Endothelial cell of umbilical vein (primary cell): ENCODE measurements at places on chromosomes 6 and 20. TPM values are rescaled to one million over a fixed set of nuclear protein-coding genes. Genes with fewer than 3 reads are reported as not detected.
A peak's percentile ranks its signal among the peaks of the same experiment; 100 is the strongest.

DNA sequence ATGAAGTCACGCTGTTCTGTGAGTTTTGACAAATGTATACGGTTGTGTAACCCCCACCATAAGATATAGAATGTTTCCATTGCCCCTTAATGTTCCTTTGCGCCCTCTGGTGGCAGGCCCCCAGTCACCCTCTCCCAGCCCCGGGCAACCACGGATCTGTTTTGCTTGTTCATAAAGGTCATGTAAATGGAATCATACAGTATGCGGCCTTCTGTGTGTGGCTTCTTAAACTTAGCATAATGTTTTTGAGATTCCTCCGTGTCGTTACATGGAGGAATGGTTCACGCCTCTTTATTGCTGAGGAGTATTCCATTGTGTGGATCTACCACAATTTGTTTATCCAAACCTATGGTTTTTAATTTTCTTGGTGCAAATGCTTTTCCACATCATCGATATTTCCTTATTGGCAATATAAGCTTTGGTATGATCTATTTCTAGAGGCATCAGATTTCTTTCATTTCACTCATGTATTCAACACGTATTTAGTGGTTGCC is 28.4 kb downstream of the LYRM2 start:
- DNase-seq, result peak; percentile 54

GRCh38 chr6:33694401-33694931 is 17.0 kb downstream of the UQCC2 start:
- DNase-seq, result peak; percentile 84

GRCh38 chr6:151842816-151843215 is 35.3 kb downstream of the ESR1 start:
- no peak for DNase-seq

DNA sequence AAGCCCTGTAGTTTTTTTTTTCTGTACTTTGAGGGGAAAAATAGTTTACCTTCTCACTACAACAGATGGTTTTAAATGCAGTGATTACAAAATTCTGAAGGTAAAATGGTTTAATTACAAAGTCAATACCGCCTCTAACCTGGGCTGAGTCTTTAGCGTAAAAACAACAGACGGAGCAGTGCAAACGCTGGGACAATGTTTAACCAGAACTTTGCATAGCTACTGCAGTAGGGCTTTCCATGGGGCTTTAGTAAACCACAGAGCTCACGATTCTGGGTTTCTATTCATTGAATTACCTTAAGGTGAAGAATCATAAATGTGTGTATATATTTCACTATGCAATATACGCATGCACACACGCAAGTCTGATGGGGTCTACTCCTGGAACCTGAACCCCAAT is 77.9 kb downstream of the RFX6 start:
- no peak for DNase-seq

- no peak for DNase-seq
These were observed 19.5 kb downstream of the NDUFAF4 start for GRCh38 chr6:96878143-96878542.

- no peak for DNase-seq
These were observed 28.0 kb downstream of the CAP2 start for GRCh38 chr6:17421406-17421805.

GRCh38 chr20:3380228-3381070 is 27.0 kb downstream of the DNAAF9 start:
- DNase-seq, result no peak

The GNAS-AS1 gene
- 0.11 TPM in 1 of 2 replicates, not detected in the other for polyA plus RNA-seq

The CLVS2 gene
- not detected in 2 replicates for polyA plus RNA-seq

The CGA gene
- 0.10 TPM in 1 of 2 replicates, not detected in the other for polyA plus RNA-seq

The PSORS1C1 gene
- polyA plus RNA-seq, result 1.1 TPM in 2 replicates
